Fibroblast of pulmonary artery (primary cell): ENCODE measurements at places on chromosomes 1 and 21.

- no peak for DNase-seq
Observed at GRCh38 chr1:94071391-94071790, 49.6 kb downstream of the ABCA4 start.

DNA sequence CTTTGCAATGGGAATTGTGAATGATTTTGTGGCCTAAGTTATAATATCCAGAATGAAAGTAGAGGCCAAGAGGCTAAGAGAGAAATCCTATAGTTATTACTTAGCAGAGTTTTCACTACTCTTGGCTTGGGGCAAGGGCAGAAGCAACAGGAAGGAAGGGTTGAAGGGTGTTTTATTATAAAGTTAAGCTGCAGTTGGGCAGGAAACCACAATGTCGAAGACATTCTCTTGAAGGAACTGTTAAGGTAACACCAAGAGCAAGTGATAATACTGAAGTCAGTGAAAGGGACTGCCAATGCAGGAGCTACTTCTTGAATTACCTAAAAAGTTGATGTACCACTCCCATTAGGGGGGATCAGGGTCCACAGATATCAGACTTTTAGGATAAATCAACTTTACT lies 8.3 kb downstream of the XCL2 start:
- no peak for DNase-seq

DNA sequence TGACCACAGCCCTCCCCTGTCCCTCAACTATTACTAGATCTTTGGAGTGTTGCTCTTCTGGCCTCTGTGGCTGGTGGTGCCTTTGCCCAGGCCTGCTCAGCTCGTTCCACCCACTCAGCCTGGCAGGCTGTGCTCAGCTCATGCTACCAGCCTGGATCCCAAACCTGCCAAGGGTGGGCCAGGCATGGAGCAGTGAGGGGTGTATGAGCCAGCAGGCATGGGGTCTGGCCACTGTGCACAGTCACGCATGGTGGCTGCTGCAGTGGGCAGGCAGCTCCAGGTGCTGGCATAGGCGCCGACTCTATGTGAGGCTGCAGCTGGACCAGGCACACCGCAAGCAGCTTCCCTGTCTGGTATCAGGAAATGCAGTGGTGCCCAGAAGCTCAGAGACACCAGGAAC lies 449.9 kb downstream of the MATN1 start:
- DNase-seq = no peak

DNA sequence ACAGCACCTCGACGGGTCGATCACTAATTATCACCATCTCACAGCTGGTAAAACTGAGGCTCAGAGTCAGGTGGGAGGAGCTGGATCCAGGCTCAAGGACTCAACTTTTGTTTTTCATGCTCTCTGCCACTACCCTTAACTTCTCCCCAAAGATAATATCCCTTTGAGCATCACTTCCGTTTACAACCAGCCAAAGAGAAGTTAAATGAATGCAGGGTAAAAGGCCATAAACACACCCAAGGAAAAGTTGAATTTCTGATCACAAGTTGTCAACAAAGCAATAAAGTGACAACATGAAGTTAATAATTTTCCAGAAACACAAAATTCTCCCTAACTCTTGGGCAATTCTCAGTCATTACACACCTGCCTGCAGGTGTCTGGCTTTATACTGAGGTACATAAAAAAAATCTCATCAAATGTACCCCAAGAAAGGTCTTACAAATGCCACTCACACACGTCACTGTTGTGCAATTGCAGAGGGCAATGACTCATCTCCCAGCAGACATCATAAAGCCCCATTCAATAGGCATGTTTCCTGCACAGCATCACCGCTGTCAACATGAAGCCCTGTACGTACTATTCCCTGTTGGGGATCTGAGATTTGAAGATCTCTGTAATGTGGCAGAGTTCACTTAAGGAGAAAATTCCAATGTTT lies 3.4 kb downstream of the OR2T11 start:
- no peak for DNase-seq

GRCh38 chr1:92554216-92554615 lies 67.5 kb upstream of the GFI1 start:
- no peak for DNase-seq

GRCh38 chr1:58047265-58047858 lies 499.2 kb downstream of the OMA1 start:
- peak; percentile 8 for DNase-seq

- DNase-seq = peak; percentile 61
Observed at GRCh38 chr1:178774263-178774662, 49.2 kb downstream of the RALGPS2 start.

- peak; percentile 6 for DNase-seq
Observed at GRCh38 chr1:60762911-60763310, 319.4 kb upstream of the NFIA start.

DNA sequence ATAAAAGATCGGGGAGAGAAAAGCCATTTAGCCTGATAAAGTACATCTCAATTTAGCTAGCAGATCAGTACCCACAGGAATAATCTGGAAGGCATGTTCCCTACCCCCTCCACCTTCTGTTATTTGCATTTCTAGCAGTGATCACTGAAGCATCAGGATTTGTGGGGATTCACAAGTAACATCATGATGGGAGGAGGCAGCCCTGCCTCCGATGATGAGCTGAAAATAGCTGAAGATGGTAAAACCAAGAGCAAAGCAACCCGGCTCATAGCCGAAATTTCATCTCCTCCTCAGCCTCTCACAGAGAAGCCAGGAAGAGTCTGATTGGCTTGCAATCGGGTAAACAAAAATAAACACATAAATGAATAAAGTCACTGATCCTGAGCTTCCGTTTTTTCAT lies 2.4 kb downstream of the CCSAP start:
- DNase-seq = no peak

- no peak for DNase-seq
Observed at GRCh38 chr1:111847466-111847865, 91.8 kb downstream of the DDX20 start.

- DNase-seq = peak; percentile 57
Observed at GRCh38 chr1:36365381-36365780, 20.3 kb downstream of the STK40 start.

- DNase-seq = peak; percentile 31
Observed at GRCh38 chr21:33899199-33899598, 16.4 kb downstream of the ATP5PO start.

- no peak for DNase-seq
Observed at GRCh38 chr1:166270476-166271150, 103.8 kb upstream of the FAM78B start.

DNA sequence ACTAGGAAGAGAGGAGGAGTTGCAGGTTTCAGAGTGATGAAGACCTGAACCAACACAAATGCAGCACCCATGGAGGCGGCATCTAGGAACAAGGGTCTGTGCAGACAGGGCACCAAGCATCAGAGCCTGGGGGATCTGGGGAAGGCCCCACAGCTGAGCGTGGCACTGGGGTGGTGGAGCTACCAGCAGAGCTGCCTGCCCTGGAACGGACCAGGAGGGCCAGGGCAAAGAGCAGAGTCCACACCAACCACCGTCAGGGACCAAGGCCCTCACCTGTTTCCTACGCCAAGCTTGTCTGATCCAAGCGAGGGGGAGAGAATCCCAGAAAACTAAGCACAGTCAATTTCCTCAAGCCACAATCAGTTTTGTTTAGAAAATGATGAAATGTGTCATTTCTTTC lies 79.0 kb upstream of the SYT6 start:
- no peak for DNase-seq

- no peak for DNase-seq
Observed at GRCh38 chr1:21436488-21437340, 3.2 kb upstream of the NBPF3 start.

GRCh38 chr1:22907528-22907927 lies 65.1 kb downstream of the LACTBL1 start:
- no peak for DNase-seq

DNA sequence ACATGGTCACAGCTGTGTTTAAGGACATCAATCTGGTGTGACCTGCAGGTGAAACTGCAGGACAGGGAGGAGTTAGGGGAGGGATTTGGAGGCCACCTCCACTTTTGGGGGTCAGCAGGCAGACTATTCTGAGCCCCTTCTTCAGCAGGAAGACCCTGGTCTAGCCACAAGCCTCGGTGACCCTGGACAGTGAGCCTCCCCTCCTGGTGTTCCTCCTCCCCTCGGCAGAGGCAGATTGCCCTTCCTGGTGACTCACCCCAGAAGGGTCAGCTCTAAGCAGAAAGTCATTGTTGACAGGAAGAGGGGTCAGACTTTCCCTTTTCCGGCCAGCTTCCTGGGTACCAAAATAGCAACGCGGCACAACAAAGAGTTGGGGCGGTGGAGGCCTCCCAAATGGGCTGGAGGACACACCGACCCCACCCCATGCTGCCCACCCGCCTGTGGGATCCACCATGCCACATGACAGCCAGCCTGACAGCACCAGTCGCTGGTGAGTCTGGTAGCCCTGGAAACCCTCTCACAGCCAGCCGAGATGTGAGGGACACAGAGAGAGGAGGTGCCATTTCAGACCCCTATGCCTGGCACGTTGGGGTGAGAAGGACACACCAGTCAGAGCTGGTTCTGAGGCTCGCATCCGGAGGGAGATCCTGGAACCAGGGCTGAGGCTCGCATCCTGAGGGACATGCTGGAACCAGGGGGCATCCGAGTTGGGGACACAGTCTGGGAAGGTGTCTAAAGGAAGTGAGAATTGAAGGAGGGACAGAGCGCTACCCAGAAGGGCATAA lies 14.7 kb upstream of the CSF1 start:
- peak; percentile 86 for DNase-seq

- peak; percentile 39 for DNase-seq
Observed at GRCh38 chr1:209896346-209896745, 41.7 kb upstream of the SYT14 start.

DNA sequence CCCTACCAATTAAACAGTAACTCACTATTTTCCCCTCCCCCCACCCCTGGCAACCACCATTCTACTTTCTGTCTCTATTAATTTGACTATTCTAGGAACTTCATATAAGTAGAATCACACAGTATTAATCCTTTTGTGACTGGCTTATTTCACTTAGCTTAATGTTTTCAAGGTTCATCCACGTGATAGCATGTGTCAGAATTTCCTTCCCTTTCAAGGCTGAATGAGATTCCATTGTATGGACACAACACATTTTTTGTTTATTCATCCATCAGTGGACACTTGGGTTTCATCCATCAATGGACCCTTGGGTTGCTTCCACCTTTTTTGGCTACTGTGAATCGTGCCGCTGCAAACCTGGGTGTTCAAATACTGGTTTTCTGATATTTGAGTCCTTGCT lies 41.7 kb downstream of the EIF2D start:
- no peak for DNase-seq

- no peak for DNase-seq
Observed at GRCh38 chr1:95407131-95407885, 173.3 kb downstream of the RWDD3 start.

GRCh38 chr1:192263436-192263835 lies 53.4 kb upstream of the RGS21 start:
- DNase-seq = peak; percentile 95
